ENCODE measurements at places on chromosomes 6 and 20. TPM values are rescaled to one million over a fixed set of nuclear protein-coding genes. Genes with fewer than 3 reads are reported as not detected.

CAGE1 gene
- not detected for total RNA-seq

HLA-DQB2 gene
- total RNA-seq, result 0.78 TPM

MAP1LC3A gene
- total RNA-seq, result 62.7 TPM

- DNase-seq, result no peak
Observed at GRCh38 chr6:148743476-148743875, 3.4 kb upstream of the UST start.

DNA sequence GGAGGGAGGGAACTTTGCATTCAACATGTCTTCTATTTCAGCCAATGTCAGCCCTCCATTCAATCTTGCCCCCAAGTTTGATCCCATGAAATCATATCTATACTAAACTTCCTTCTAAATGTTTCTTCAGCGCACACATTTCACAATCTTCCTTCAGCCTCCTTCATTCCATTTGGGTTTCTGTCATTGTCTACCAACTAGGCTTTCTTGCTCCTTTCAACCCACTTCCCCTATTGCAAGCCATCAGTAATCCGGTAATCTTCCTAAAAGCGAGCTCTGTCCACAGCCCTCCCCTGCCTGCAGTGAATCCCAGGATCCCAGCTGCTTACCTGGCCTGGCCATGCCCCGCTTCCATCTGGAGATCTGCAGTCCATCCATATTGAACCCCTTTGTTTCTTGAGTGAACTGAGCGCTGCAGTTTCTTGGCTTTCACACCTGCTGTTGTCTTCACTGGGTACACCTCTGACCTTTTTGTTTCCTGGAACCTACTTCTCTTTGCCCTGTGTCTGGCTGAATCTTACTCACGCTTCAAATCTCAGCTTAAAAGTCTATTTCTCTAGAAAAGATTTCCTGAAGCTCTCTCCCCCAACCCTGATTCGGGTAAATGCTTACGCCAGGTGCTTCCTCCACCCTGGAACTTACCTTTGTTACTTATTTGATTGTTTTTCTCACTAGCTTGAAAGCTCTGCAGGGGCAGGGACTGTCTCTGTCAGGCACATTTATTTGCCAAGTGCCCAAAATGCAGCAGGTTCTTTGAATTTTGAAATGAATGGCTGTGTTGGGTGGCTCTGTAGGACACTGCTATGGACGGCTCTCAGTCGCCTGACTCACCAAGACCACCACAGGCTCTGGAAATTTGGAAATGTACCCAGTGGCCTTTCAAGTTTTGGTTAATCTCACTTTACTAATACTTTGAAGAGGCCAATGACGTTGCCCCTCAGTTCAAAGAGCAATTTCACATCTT, 50.3 kb downstream of the ADTRP start:
- DNase-seq, result no peak

- no peak for DNase-seq
Observed at GRCh38 chr6:37320646-37321045, 33.1 kb upstream of the RNF8 start.

- DNase-seq, result no peak
Observed at GRCh38 chr6:165594584-165595333, 68.3 kb downstream of the PDE10A start.

GRCh38 chr6:885051-885590, 192.2 kb upstream of the EXOC2 start:
- no peak for DNase-seq

DNA sequence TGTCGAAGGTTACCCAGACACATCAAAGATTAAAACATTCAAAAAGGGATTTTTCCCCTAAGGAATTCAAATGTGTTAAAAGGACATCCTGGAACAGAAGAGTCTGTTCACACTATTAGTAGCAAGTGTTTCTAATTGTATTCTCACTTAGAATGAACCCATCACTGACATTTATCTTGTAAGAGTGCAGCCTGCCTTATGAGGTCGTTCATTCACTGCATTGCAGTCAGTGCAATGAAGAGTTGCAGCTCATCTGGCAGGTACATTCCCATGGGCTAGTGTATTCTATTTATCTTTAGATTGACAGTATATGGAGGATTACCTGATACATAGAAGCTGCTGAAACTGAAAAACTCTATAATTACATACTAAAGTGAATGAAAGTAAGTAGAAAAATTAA, 36.5 kb downstream of the PHACTR1 start:
- no peak for DNase-seq

DNA sequence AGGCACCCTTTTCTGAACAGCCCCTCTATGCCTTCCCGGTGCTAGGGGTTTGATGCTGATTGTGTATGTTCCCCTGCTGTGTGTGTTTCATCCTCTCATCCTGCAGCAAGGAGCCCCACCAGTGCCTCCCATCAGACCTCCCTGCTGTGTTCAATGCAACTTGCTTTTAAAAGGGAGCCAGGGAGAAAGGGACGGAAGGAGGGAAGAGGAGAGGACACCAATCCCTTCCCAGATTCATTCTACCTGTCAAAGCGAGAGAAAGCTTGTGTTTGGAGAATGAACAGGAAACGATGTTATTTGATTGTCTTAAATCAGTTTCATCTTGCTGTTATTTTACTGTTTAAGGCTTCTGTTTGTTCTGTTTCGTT, 259.2 kb downstream of the ADGB start:
- DNase-seq, result no peak

DNA sequence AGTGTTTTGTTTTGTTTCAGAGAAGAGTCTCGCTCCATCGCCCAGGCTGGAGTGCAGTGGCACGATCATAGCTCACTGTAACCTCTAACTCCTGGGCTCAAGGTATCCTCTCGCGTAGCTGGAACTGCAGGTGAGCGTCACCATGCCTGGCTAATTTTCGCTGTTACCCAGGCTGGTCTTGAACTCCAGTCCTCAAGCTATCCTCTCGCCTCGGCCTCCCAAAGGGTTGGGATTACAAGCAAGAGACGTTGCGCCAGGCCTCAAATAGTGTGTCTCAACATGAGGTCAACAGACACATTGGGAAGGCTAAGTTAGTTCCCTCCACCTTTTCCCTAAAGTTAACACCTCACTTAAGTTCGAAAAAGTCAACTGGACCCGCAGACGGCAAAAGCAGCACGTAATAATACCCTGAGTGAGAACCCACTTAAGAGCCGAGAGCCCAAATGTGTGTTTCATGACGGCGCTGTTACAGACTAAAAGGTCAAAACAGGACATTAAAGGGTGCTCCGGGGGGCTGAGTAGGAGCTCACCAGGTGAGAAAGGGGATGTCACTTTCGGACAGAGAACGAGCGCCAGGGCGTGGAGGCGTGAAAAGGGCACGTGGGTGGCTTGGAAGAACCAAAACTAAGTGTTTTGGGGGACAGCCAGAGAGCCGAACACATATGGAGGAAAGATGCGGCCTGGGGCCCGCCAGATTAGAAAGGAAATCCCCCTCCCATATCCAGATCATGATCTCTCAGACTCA, 499 bp downstream of the TTI1 start:
- DNase-seq, result peak; percentile 23

DNA sequence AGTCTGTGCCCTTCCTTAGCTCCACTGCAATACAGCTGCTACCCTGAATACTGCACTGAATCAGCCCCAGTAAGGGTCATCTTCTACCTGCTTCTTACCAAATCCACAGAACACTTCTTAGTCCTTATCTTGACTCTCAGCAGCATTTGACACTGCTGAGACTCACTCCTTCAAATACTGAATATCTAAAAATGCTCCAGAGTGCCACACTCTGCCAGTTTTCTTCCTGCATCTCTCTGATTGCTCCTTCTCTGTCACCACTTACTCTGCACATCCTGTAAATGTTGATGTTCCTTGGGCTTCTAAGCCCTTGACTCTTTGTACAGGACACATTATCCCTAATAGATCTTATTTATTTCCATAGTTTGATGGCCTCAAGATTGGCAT, 19.8 kb downstream of the MAN1A1 start:
- DNase-seq, result no peak

DNA sequence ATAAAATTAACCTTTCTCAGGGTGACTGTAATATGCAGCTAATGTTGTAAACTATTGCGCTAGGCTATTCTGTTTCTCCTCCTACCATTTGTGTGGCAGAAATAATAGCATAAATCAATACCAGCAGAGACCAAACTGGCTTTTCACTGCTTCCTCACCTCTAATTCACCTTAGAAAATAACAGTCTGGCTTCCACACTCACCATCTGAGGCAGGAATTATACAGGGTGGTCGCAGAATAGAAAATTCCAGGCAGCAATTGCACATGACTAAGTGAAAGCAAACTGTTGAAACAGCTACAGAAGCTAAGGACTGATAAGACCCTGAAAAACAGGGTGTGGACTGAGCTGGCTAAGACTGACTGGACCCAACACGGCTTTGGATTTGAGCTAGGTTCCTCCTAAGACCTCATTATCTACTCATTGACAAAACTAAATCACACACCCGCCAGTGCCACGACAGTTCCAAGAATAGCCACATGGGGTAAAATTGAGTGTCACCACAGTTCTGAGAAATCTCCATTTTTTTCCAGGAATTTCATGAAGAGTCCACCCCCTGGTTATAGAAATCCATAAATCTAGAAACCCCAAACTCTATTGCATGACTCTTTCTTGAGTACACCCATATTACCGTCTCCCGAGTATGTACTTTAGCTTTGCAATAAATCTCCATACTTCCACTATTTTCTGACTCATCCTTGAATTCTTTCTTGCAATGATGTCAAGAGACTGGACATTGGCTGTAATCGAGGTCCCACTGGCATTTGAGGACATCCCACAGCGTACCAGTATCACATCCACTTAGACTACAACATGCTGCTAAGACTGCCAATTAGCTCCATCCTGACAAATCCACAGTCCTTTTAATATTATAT, 60.9 kb upstream of the KCNQ5 start:
- DNase-seq, result no peak

GRCh38 chr20:58059260-58059544, 169.3 kb downstream of the ANKRD60 start:
- no peak for DNase-seq

DNA sequence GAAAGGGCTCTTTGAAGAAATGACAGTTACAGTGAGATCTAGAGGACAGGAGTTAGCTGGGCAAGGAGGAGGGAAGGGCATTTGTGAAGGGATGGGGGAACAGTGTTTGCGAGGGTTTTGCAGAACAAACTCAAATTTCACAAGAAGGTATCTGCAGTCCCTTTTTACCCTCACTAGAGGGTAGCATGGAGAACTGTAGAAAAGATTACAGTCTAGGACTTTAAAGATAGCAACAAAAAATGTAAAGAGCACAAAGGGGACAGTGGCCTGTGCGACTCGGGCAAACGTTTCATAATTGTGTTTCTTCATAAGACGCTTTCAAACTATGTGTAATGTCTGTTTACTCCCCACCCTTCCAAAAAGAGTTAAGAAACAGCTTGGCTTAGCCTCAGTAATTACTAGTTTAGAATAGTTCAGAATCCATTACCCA, 21.2 kb upstream of the ASXL1 start:
- DNase-seq, result no peak

DNA sequence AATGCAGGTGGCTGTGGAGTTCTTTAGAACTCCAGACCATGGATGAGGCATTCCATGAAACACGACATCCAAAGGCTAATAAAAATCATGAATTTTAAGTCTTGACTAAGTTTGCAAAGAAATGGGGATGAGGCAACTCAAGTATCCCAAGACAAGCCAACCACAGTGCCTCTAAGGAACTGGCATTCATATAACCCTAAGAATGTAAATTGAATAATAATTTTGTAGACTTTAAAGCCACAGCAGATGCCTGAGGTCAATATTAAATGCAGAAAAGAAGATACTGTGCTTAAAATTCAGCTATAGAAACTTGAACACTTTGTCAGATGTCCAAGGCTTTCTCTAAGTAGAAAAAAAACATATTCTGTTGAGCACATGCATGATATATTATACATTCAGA, 54.5 kb downstream of the TFAP2B start:
- no peak for DNase-seq

DNA sequence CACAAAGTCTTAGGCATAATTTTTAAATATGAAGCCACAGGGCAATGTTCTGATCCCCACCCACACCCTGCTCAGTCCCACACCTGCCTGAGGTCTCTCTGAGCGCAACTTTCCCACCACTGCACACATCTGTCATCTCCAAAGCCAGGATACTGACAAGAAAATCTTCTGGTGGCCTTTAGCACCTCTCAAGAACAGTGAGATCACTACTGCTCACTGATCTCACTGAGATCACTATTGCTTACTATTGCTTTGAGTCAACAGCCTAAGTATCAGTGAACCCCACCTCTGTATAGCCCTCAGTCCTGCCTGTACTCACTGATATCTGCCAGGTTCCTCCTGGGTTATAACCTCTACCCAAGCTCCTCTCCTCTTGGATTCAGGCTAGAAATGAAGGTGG, 6.4 kb downstream of the TNFRSF21 start:
- no peak for DNase-seq

GRCh38 chr6:119077643-119078375, 655 bp downstream of the FAM184A start:
- peak; percentile 2 for DNase-seq

GRCh38 chr6:145194389-145194788, 540.9 kb downstream of the EPM2A start:
- no peak for DNase-seq

DNA sequence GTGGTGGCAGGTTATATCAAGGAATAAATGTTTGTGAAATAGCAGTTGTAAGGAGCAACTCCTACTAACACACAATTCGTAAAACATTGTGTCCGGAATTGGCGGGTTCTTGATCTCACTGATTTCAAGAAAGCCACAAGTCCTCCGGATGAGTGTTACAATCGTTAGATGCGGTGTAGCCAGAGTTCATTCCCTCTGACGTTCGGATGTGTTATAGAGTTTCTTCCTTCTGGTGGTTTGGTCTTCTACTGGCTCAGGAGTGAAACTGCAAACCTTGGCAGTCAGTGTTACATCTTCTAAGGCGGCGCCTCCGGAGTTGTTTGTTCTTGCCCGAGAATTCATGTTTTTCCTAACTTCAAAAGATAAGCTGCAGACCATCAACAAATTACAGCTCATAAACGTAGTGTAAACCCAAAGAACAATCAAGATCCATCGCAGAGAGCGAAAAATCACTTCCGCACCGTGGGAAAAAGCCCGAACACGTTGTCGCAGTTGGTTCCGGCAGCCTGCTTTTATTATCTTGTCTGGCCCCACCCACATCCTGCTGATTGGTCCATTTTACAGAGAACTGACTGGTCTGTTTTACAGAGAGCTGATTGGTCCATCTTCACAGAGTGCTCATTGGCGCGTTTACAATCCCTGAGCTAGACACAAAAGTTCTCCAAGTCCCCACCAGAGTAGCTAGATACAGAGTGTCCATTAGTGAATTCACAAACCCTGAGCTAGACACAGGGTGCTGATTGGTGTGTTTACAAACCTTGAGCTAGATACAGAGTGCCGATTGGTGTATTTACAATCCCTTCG, 58.2 kb downstream of the TRIM27 start:
- no peak for DNase-seq

DNA sequence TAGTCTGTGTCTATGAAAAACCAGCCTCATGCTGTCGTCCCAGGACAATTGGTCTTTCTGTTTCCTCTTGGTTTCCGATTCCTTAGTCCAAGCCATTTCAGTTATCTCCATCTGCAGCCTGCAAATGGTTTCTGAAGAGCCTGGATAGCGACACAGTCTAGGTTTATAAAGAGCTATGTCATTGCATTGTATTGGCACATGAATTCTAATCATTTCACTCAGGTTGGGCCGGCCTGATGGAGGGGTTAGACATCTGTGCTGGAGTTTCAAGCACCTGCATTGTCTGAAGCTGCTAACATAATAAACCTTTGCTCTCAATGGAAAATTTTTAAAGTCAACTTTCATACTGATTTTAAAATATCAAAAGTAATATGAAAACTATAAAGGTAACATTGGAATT, 232.6 kb upstream of the MAP3K7 start:
- DNase-seq, result no peak

GRCh38 chr6:18053078-18053477, 65.6 kb upstream of the KIF13A start:
- DNase-seq, result no peak
